ENCODE measurements at places on chromosomes 3 and 15. TPM values are rescaled to one million over a fixed set of nuclear protein-coding genes. Genes with fewer than 3 reads are reported as not detected.

SGO1 gene
- 7.5 TPM for total RNA-seq

CCNB2 gene
- total RNA-seq, result 43.2 TPM

SLC2A2 gene
- total RNA-seq, result not detected

CFAP100 gene
- not detected for total RNA-seq

PLA2G4E gene
- not detected for total RNA-seq

ZBTB47 gene
- 13.6 TPM for total RNA-seq

MGLL gene
- 37.7 TPM for total RNA-seq

KIF15 gene
- total RNA-seq, result 15.3 TPM

CHRNA7 gene
- total RNA-seq, result 2.0 TPM

GOLGA8Q gene
- not detected for total RNA-seq

ASB14 gene
- total RNA-seq, result not detected

REC114 gene
- total RNA-seq, result not detected

TEX9 gene
- total RNA-seq, result 3.2 TPM

ZNF501 gene
- total RNA-seq, result 5.8 TPM

DPPA4 gene
- not detected for total RNA-seq

LYSMD2 gene
- total RNA-seq, result 11.1 TPM

TTC21A gene
- 2.6 TPM for total RNA-seq

MEGF11 gene
- total RNA-seq, result not detected

BNC1 gene
- total RNA-seq, result 11.7 TPM

IL17RE gene
- total RNA-seq, result 0.32 TPM

DAZL gene
- total RNA-seq, result not detected

PAQR5 gene
- total RNA-seq, result under 0.01 TPM

ABHD6 gene
- total RNA-seq, result 7.1 TPM

RETNLB gene
- not detected for total RNA-seq

LOXL1 gene
- 9.7 TPM for total RNA-seq

LDHAL6B gene
- not detected for total RNA-seq

ACTC1 gene
- not detected for total RNA-seq

DUOXA1 gene
- total RNA-seq, result not detected

TMEM212 gene
- total RNA-seq, result not detected

NR1I2 gene
- total RNA-seq, result 0.15 TPM

NEK10 gene
- 1.8 TPM for total RNA-seq

ABI3BP gene
- 54.3 TPM for total RNA-seq

LRRIQ4 gene
- total RNA-seq, result not detected

LRRC2 gene
- total RNA-seq, result not detected

CDHR4 gene
- not detected for total RNA-seq

ACKR4 gene
- 0.32 TPM for total RNA-seq

C3orf80 gene
- not detected for total RNA-seq

LYZL4 gene
- total RNA-seq, result not detected

CAMKV gene
- not detected for total RNA-seq

TMC3 gene
- not detected for total RNA-seq

SOX14 gene
- not detected for total RNA-seq

CBLB gene
- 19.8 TPM for total RNA-seq

CYP1A2 gene
- not detected for total RNA-seq
